NCI-H187 treated with DMSO at 0.1 percent for 48 hours (cell line): ENCODE measurements at places on chromosomes 5 and 9.

GRCh38 chr9:111909444-111909843 lies 12.8 kb downstream of the UGCG start:
- DNase-seq: no peak

DNA sequence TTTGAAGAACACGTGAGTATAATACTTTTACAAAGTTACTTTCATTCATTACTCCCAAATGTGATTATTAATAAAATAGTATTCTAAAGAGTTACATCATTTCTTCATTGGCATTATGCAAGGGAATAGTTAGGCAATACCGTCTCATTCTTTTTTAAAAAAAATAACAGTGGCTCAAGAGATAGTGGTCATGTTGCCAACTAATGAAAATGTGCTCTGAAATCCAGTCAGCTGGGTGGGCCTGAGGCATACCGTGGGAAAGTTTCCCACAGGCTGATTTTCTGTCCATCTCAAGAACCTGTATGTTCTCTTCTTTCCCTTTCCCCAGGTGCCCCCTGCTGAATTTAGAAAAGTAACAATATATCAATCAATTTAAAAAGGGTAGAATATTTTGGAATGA lies 40.8 kb upstream of the ROPN1L start:
- DNase-seq: no peak

- no peak for DNase-seq
These were observed 2.8 kb downstream of the OR1L8 start for GRCh38 chr9:122580360-122580759.

GRCh38 chr9:114790521-114790920 lies 15.3 kb downstream of the TNFSF15 start:
- DNase-seq: no peak

DNA sequence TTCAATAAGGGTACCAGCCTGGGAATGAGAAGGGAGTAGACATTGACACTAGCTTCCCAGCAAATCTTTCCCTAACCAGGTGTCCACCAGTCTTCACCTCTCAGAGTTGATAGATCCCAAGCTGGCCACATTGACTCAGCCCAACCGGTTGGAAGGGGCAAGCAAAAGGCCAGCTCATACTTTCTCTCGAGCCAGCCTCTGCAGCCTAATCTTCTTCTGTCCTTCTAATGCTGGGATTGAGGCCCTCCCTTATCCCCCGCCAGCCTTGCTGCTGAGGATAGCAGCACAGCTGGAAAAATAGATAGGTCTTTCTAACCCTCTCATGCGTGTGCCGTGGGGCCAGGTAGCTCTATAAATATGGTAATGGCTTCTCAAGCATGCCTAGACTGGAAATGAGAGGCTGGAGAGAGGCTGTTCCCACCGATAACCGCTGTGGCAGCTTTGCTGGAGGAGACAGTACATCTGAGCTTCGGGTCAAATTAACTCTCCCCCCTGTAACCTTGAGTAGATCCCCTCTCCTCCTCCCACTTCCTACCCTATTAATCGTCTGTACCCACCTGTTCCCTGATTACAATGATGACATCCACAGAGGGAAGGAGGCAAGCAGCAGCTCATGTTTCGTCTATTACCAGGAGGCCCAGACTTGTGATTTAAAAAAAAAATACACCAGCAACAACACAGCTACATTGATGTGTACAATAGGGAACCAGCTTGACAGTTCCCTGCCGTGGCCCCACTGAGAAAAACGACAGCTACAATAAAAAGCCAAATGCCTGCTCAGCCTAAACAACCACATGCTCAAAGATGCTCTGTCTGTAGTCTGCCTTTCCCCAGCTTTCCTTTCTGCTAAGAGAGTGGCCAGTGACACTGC lies 219.9 kb upstream of the BRINP1 start:
- peak; percentile 30 for DNase-seq

- DNase-seq: no peak
These were observed 99.7 kb downstream of the ARHGAP26 start for GRCh38 chr5:142869886-142870285.
